ENCODE measurements at places on chromosomes 2 and 18.
A peak's percentile ranks its signal among the peaks of the same experiment; 100 is the strongest.

DNA sequence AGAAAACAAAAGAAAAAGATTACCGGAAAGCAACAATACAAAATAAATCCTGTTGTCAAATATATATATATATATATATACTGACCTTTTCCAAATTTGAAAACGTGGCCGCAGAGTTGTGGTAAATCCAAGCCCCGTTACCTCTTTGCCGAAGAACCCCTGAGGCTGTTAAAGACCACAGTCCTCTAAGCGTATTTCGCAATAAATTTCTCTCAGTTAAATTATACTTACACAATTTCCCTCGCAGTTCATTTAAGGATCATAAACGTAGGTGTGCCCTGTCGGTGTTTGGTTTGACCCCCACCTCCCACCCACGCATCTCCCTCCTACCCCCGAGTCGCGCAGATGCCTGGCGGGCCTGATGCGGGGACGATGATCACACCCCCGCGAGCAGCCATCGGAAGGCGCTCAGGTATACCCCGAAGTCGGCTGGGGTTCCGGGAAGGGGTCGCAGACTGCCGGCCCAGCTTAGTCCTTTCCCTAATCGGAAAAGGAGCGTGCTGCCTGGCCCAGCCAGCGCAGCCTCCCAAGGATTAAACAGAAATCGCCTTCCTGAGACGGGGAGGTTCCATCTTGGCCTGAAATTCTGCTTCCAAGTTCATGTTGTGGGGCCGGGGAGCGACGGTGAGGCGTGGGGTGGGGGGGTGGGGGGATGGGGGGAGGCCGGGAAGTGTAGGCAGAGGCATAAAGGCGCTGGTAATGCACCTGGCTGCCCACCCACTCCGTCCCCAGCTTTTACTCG is 2.9 kb upstream of the MEIS1 start:
- DNase-seq, result no peak

GRCh38 chr18:44709307-44710126 is 28.8 kb downstream of the SETBP1 start:
- no peak for DNase-seq

GRCh38 chr2:1091895-1092585 is 141.4 kb downstream of the SNTG2 start:
- no peak for DNase-seq

- DNase-seq, result no peak
These were observed 336.4 kb upstream of the CDH20 start for GRCh38 chr18:60996822-60997221.

DNA sequence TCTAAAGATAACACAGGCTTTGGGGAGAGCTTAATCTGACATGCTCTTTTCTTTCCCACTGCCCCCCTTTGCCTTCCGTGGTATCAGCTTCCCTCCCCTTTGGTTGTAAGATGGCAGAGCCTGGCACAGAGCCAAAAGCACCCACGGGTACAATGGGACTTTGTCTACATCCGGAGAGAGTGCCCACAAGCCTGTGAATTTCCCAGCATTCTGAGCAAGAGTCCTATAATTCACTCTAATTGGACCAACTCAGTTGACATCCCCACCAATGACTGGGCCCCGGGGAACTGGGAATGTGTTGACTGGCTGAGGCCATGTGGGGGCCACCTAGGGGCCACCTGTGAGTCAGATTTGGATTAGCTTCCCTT is 20.1 kb upstream of the C2orf72 start:
- DNase-seq, result no peak

- DNase-seq, result no peak
These were observed 335.5 kb downstream of the CLIP4 start for GRCh38 chr2:29450596-29451222.

- DNase-seq, result peak; percentile 29
These were observed 91.0 kb downstream of the PLB1 start for GRCh38 chr2:28586867-28587266.

DNA sequence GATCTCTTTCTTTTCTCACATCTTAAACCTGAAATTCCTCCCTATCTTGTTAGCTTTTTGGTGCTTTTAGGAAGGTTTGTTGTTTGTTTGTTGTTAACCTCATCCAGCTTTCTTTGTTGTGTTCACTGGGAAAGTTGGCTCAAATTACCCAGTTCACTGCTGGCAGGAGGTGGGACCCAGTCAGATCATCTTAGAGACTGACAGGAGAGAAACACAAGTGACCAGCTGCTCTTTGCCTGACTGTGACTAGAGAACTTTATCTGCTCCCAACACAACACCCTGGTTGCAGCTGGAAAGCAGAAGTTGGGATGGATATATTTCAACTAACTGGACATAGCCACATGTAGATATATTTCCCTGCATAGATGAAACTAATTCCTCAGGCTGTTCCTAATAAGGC is 10.0 kb downstream of the MAPK4 start:
- no peak for DNase-seq

DNA sequence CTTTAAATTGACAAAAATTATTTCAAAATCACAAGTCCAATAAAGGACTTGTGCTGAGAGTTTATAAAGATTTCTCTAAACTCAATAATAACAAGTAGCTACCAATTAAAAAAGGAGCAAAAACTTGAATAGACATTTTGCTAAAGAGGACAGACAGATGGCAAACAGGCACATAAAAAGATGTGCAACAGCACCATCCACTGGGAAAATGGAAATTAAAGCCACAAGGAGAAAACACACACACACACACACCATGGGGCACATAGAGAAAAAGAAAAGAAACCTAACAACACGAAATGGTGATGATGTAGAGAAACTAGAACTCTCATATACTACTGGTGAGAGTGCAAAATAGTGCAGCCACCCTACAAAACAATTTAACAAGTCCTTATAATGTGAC is 12.6 kb upstream of the SLC9A4 start:
- DNase-seq, result no peak

GRCh38 chr2:43340066-43340465 is 113.7 kb upstream of the ZFP36L2 start:
- no peak for DNase-seq

DNA sequence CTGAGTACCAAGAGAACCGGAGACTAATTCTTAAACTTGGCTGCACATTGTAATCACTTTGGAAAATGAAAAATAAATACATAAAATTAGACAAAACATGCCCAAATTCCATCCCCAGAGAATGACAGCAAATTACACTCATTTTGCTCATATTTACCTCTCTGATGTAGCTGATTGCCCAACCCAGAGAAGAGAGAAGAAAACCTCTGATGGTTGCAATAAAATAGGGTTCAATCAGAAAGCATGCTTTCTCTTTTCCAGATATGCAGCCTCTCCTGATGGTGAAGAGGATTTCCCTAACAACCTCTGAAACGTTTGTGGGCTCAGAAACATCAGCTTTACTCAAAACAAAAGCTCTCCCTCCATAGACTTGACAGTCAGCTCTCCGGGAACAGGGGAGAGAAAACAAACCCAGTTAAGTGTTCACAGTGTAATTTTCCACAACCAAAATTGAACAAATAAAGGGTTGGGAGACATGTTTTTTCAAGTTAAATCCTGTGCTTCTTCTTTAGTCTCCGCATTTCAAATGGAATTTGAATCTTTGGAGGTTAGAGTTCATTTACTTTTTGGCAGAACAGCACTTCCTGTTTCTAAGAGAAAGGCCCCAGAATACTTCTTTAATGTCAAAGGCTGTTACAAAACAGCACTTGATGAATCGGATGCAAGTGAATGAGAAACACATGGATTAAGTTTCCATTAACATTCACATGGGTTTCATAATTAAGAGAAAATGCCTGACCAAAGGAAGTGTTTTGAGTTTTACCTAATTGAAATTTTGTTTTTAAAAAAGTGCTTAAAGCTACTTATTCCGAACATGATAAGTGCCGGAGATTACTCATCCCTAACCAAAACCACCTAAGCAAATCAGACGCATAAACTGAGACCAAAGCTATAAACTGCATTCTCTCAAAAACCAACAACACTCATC is 570.1 kb upstream of the SYT4 start:
- no peak for DNase-seq

DNA sequence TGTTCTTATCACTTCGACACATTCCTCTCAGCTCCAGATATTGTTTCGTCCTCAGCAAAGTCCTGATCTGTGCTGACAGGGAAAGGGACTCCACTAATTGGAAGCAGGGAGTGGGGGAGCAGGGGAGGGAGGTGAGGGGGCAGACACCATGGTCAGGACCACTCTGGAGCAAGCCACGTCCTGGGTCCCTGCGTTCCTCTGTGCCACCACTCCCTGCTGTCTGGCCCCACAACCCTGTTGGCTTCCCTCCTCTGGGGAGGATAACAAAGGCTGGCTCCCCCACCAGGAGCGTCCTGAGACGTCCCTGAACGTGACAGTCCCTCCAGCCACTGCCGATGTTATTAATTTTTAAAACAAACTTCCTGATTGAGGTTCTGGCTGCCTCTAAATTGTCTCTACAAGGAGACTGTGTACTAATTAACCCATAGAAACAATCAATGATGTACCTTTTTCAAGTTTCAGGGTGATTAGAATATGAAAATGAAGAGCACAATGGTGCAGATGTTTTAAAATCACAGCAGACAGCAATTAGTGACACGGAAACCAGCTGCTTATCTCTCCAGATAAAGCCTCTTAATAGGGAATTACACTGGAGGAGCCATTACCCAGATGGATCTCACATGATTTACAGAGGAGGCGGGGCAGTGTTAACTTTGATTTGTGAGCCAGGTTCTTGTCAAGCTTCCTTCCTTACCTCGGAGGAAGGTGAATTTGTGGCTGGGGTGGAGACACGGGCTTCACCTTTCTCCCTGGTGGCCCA is 257.5 kb downstream of the SETBP1 start:
- DNase-seq, result no peak

- no peak for DNase-seq
These were observed 28.1 kb downstream of the NAT8 start for GRCh38 chr2:73614105-73614504.

DNA sequence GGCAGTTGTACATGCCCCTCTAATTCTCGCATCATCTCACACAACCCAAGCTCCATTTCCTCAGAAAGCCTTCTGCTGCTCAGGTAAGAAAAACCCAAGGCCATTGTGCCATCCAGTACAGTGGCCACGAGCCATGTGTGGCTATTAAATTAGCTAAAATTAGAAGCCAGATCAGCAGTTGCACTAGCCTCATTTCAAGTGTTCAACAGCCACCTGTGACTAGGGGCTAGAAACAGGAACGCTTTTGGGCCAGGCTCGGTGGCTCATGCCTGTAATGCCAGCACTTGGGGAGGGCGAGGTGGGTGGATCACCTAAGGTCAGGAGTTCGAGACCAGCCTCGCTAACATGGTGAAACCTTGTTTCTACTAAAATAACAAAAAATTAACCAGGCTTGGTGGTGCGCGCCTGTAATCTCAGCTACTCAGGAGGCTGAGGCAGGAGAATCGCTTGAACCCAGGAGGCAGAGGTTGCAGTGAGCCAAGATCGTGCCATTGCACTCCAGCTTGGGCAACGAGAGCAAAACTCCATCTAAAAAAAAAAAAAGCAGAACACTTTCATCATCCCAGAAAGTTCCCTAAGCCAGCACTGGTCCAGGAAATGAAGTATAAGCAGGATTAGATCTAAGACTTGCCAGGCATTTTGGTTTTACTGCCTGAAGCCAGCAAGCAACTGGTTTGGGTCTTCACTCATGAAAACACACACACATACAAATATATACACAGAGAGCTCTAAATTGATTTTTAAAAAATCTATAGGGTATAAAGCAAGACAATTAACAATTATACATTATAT is 35.7 kb downstream of the ATP8B1 start:
- DNase-seq, result no peak

DNA sequence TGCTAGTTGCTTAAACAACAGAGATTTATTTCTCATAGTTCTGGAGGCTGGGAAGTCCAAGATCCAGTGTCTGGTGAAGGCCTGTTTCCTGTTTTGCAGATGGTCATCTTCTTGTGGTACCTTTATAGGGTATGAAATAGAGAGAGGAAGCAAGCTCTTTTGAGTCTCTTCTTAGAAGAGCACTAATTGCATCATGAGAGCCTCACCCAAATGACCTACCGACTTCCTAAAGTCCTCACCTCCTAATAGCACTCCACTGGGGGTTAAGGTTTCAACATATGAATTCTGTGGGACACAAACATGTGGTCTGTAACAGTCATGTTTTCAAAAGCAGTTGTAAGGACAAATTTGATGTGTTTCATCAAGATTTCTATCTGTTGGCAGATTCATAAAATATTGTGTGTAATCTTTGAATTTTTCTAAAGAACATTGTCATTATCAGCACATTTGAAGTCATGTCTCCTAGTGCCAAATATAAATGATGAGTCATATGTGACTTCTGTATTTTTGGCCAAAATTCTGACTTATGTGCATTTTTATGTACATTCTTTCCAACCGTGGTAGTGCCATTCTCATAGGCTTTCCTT is 45.3 kb downstream of the CD28 start:
- no peak for DNase-seq

GRCh38 chr2:24517247-24517646 is 26.2 kb downstream of the NCOA1 start:
- no peak for DNase-seq

- no peak for DNase-seq
These were observed 11.1 kb upstream of the ACTR3 start for GRCh38 chr2:113878743-113879142.

GRCh38 chr2:20536619-20537422 is 89.9 kb downstream of the RHOB start:
- DNase-seq, result no peak

- no peak for DNase-seq
These were observed 93.4 kb upstream of the ZBTB14 start for GRCh38 chr18:5388896-5389295.

- DNase-seq, result no peak
These were observed 9.1 kb upstream of the ATG16L1 start for GRCh38 chr2:233242231-233242927.

- no peak for DNase-seq
These were observed 3.5 kb downstream of the EML6 start for GRCh38 chr2:54726940-54727339.

- DNase-seq, result no peak
These were observed 70.9 kb upstream of the ST6GAL2 start for GRCh38 chr2:106956879-106957278.

GRCh38 chr2:5253263-5253662 is 438.9 kb upstream of the SOX11 start:
- no peak for DNase-seq

- DNase-seq, result no peak
These were observed 2.6 kb downstream of the CDH2 start for GRCh38 chr18:28174181-28174905.

GRCh38 chr2:235140801-235141081 is 188.9 kb downstream of the SH3BP4 start:
- no peak for DNase-seq

DNA sequence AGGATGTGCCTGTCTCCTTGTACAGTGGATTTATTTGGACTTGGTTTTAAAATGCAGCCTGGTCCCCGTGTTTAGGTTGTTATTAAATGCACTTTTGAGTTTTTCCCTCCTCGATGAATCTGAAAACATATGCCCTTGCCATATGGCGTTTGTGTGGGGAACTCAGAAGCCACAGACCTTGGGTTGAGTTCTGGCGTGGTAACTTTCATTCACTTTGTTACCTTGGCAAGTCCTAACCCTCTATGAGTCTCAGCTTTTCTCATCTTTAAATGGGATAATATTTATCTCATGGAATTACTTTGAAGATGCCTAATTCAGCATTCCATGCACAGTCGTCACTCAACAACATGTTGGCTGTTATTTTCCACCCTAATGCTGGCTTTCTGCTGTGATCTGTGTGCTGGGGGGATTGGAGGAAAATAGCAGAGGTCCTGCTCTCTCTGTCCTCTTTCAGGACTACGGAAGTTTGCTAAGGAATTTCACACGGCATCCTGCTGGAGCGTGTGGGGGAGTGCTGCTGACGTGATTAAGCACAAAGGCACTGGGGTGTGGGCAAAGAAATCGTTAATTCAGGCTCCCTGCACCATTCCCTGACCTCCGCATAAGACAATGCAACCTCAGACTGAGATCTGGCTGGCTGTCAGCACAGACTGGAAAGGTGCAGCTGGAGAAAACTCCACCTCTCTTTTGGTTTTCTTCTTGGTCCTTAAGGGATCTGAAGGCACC is 61.7 kb downstream of the LDLRAD4 start:
- no peak for DNase-seq

GRCh38 chr18:55401638-55402191 is 186.3 kb downstream of the TCF4 start:
- no peak for DNase-seq
